ENCODE measurements at places on chromosomes 3 and 15. TPM values are rescaled to one million over a fixed set of nuclear protein-coding genes. Genes with fewer than 3 reads are reported as not detected.

The ETV5 gene
- polyA plus RNA-seq: 15.7 TPM

GRCh38 chr3:171565481-171566058, 105.4 kb upstream of the TNIK start:
- peak; percentile 54 for DNase-seq

GRCh38 chr15:100218434-100218833, 123.3 kb downstream of the ADAMTS17 start:
- no peak for DNase-seq

DNA sequence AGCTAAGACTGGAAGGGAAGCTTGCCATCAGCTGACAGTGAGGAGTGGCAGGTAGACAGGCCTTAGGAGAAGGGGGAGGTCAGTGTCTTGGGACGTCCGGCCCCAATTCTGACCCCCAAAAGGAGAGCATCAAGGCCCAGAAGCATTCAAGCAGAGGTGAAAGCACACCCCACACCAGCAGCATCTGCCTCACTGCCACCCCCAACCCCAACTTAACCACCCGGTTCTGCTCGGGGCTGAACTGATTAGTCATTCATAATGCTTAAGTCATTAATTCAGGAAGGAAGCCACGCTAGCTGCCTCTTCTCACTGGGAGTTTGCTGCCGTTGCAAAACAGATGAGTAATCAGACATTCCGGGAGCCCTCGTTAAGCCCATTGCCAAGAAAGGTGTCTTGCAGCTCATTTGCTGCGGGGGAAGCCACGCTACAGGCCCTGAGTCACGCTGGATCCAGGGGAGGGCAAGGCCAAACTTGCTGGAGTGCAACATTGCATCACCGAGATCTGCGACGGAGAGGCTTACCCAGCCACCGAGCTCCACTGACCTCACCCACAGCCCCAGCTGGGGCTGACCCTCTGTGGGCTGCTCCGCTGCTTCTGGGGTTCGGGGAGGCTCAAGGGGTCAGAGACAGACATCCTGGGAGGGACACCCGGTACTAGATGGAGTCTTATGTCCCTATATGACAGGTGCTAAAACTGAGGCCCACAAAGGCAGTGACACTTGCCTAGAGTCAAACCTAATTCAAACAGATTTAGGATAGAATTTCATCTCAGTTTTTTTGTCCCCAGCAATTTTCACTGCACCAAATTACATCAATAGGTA, 46.4 kb upstream of the HES1 start:
- peak; percentile 97 for DNase-seq

DNA sequence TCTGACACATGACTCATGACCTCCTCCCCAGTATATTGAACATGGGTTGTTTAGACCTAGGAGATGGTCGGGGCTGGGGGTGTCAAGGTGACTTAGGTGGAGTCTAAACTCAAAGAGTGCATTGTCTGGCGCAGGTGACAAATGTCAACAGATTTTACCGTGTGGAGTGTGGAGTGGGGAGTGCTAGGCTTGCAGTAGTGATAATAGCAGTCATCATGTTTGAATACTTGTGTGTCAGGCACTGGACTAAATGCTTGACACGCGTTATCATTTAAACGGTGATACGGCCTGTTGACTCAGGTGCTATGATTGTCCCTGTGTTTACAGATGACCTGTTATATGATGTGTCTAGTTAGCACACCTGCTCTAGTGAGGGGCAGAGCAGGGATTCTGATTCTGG, 30.8 kb downstream of the MUC20 start:
- DNase-seq: no peak

- DNase-seq: peak; percentile 8
Observed at GRCh38 chr3:32276279-32276841, 37.9 kb downstream of the CMTM8 start.

GRCh38 chr15:45274636-45275380, 22.8 kb downstream of the SLC28A2 start:
- no peak for DNase-seq

DNA sequence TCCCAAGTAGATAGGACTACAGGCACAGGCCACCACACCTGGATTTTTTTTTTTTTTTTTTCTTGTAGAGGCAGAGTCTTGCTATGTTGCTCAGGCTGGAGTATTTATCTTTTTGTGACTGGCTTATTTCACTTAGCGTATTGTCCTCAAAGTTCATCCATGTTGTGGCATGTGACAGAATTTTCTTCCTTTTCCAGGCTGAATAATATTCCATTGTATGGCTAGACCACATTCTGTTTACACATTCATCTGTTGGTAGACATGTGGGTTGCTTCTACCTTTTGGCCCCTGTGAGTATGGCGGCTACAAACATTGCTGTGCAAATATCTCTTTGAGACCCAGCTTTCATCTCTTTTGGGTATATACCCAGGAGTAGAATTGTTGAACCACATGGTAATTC, 160.2 kb upstream of the SMAD3 start:
- DNase-seq: no peak

- DNase-seq: no peak
Observed at GRCh38 chr3:107684431-107684925, 161.7 kb downstream of the BBX start.

DNA sequence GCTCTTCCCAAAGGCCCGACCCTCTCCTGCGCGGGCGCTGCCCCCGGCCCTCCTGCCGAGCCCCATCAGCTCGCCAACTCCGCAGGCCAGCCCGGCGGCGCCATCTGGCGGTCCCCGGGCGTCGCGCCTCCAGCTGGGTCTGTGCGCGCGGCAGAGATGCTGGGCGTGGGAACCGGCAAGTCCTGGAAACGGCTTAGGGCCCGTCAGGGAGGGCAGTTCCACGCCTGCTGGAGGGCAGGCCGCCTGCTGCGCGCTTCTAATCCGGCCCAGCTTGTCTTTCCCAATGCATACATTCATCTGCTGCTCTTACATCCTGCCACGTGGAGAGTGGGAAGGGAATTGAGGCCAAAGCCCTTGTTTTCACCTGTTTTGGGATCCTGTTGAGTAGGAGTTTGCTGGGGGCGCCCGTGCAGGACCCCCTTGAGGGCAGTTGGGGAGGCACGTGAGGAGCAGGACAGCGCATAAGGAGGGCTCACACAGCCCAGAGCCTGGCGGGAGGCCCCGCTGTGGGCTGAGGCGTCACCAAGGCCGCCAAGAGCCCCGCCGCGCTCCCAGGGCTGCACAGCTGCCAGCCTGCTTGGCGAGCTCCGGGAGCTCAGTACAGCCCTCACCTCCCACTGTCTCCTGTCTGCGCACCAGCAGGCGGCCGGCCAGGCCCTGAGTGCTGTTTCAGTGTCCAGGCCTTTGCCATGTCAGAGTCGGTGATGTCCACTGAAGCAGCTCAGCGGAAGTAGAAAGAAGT, 165.6 kb downstream of the NSMCE3 start:
- DNase-seq: peak; percentile 68

- no peak for DNase-seq
Observed at GRCh38 chr3:113437411-113437810, 3.9 kb downstream of the CFAP44 start.
